ENCODE measurements at places on chromosomes 6 and 20.

DNA sequence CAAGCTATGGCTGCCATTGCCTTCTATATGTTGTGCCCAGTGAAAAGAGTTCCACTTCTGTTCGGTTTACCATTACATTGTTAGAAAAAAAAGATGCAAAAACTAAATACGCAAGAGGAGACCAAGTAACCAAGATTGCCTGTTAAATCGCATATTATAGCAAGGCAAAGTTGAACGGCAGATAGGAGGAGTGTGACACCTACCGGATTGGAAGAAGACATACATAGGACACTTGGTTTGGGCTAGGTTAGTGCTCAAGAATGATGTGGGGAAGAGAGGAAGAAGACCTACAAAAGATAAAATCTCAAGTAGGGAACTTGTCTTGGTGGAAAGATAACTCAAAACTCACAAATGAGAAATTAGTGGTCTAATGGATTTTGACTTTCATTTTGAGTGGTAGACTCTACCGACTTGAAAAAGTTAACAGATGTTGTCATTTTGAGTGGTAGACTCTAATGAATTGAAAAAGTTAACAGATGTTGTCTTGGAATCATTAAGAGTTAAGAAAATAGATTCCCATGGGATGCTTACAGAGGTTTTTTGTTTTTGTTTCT is 95.5 kb downstream of the F13A1 start:
- no peak for DNase-seq

GRCh38 chr6:150236544-150236943 is 93.7 kb downstream of the PPP1R14C start:
- DNase-seq = no peak

- no peak for DNase-seq
These were observed 338.9 kb downstream of the QKI start for GRCh38 chr6:163753430-163753829.

- no peak for DNase-seq
These were observed 92.6 kb downstream of the CAP2 start for GRCh38 chr6:17485946-17486345.

DNA sequence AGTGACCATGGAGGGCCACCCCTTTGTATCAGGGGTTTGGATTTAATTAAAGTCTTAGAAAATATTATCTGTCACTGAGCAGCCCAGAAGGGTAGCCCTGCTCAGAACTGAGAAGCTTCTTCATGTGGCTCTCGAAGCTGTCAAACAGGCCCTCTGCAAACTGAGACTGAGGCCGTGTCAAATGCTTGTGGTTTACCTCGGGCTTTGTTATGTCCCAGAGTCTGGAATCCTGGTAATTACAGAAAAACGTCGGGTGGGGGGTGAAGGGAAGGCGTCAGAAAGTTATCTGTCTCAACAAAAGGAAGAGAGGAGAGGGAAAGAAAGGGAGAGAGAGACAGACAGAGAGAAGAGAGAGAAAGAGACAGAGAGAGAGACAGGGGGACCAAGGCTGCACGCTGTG is 200.8 kb downstream of the BMP7 start:
- DNase-seq = peak; percentile 44

DNA sequence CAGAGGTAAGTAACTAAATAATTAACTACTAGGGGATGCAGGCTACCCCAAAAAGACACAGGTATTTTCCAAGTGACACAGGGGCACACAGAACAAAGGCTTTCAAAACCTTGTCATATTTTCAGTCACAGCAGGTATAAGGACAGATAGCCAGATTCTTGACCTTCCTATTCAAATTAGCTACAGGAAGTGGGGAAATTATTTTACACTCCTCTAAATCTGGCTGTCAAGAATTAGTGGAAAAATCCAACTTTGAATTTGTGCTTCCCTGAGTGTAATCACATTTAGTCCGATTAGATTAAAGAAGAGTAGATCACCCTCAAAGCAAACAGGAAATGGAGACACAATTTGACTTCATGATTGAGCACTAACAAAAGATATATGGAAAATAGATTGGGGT is 60.6 kb downstream of the SYNE1 start:
- DNase-seq = no peak

DNA sequence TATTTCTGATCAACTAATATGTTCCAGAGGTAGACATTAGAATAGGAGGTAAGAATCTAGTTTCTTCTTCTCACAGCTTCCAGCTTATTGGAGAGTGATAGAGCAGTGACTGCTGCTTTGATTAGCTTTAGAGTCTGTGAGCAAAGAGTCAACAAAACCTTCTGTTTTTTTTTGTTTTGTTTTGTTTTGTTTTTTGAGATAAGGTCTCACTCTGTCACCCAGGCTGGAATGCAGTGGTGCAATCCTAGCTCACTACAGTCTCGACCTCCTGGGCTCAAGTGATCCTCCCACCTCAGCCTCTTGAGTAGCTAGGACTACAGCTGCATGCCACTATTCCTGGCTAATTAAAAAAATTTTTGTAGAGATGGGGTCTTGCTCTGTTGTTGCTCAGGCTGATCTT is 39.3 kb downstream of the TSBP1 start:
- DNase-seq = no peak

DNA sequence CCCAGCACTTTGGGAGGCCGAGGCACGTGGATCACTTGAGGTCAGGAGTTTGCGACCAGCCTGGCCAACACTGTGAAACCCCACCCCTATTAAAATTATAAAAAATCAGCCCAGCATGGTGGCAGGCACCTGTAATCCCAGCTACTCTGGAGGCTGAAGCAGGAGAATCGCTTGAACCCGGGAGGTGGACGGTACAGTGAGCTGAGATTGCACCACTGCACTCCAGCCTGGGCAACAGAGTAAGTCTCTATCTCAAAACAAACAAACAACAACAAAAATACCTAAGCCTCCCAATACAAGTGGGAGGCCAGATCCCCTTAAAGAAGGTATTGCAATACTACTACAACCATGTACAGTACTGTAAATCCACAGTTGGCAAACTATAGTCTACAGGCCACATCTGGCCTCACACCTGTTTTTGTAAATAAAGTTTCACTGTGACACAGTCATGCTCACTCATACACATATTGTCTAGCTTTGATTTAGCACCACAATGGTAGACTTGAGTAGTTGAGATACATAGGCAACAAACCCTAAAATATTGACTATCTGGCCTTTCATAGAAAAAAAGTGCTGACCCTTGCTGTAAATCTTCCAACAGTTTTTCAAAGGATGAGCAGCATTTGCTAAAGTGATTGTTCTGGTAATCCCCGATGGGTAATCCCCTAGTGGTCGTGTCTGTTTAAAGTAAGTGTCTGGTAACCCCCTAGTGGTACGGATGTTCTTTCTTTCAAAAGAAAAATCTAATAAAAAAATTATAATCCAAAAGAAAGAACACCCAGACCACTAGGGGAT is 202.0 kb downstream of the RNGTT start:
- DNase-seq = no peak

- peak; percentile 27 for DNase-seq
These were observed 58.4 kb downstream of the ANKEF1 start for GRCh38 chr20:10093087-10093591.

DNA sequence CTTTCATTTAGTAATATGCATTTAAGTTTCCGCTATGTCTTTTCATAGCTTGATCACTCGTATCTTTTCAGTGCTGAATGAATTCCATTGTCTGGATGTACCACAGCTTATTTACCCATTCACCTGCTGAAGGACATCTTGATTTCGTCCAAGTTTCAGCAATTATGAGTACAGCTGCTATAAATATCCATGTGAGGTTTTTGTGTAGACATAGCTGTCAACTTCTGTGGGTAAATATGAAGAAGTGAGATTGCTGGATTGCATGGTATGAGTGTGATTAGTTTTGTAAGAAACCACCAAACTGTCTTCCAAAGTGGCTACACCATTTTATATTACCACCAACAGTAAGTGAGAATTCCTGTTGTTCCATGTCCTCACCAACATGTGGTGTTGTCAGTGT is 79.2 kb upstream of the STMND1 start:
- DNase-seq = no peak

- no peak for DNase-seq
These were observed 51.0 kb downstream of the OR2B6 start for GRCh38 chr6:28008053-28008452.

DNA sequence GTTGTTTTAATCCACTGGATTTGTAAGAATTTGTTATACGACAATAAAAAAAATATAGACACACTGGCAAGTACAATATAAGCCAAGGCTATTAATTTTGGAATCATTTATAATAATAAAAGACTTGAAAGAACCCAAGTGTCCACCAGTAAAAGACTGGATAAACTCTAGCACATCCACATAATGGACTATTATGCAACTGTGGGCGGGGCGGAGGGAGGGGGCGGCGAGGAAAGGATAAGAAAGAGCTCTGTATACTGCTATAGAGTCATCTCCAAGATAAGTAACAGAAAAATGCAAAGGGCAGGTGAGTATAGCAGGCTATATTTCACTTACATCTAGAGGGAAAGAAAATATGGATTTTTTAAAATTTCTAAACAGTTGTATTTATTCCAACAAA is 123.3 kb downstream of the TBC1D32 start:
- no peak for DNase-seq

DNA sequence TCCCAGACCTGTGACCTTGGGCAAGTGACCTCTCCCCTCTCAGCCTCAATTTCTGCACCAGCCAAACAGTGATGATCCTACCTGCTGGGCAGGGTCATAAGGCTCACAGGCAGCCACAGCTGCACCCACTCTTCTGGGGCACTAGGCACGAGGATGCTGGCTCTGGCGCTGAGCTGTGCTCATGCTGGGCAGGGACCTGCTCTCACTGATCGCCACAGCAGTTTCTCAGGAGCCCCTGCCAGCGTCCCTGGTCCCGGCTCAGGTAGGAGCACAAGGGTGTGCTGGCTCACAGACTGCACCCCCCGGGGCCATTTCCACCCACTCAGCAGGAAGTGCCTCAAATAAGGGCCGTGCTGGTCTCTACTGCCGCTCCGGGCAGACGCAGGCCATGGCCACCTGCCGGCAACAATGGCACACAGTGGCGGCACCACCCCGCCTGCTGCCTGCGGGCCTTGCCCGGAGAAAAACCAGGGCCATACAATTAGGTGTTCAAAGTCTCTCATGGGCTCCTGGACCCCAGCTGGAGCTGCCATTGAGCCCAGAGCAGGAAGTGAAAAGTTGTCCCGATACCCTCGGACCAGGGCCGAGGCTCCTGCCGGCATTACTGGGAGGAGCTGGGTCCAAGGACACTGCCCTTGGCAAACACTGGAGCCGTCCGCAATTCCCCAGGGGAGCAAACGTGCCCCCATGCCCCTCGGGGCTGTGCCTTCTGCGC is 4.6 kb upstream of the CABLES2 start:
- no peak for DNase-seq
